ENCODE measurements at places on chromosomes 5 and 9.

GRCh38 chr9:137255448-137256114 is 454 bp downstream of the NELFB start:
- no peak for DNase-seq

DNA sequence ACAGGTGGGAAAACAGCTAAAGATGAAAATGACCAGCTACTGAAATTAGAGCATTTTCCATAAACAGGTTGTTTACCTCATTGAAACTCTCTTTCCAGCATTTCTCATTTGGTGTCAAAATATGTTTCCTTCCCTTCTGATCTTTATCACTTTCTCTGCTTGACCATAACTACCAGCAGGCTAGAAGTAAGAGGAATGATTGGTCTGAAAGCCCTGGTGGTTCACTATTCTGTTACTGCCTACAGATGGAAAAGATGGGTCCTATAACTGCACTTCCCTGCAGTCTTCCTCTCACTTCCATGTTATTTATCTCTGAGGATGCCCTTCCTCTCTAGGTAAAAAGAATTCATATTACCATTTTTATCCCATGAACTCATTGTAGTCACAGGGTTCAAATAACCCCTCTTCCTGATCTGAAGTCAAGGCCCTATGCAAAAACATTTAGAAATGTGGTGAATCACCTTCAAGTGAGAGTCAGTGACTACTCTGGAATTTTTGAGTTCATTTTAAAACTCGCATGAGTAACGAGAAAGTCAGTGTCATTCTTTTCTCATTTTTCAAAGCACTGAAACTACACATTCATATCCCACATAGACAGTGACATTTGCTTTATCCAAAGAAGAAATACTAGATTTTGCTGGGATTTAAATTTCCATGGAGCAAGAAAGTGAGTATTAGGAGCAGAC is 51.7 kb downstream of the ZNF474 start:
- DNase-seq, result no peak

DNA sequence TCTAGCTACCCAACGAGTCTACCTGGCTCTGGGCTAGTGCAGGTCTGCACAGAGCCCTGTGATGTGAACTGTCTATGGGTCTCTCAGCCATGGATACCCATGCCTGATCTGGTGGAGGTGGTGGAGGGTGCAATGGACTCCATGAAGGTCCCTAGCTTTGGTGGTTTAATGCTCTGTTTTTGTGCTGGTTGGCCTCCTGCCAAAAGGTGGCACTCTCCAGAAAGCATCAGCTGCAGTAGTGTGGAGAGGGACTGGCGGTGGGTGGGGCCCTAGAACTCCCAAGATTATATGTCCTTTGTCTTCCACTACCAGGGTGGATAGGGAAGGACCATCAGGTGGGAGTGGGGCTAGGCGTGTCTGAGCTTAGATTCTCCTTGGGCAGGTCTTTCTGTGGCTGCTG is 290.1 kb downstream of the AGTPBP1 start:
- no peak for DNase-seq

DNA sequence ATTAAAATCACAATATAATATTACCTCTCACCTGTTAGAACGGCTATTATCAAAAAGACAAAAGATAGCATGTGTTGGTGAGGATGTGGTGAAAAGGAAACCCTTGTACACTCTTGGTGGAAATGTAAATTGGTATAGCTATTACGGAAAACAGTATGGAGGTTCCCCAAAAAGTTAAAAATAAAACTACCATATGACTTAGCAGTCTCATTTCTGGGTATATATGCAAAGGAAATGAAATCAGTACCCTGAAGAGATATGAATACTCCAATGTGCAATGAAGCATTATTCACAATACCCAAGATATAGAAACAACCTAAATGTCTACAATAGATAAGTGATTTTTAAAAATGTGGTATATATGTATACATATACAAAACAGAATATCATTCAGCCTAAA is 199.9 kb downstream of the SNX18 start:
- DNase-seq, result no peak

DNA sequence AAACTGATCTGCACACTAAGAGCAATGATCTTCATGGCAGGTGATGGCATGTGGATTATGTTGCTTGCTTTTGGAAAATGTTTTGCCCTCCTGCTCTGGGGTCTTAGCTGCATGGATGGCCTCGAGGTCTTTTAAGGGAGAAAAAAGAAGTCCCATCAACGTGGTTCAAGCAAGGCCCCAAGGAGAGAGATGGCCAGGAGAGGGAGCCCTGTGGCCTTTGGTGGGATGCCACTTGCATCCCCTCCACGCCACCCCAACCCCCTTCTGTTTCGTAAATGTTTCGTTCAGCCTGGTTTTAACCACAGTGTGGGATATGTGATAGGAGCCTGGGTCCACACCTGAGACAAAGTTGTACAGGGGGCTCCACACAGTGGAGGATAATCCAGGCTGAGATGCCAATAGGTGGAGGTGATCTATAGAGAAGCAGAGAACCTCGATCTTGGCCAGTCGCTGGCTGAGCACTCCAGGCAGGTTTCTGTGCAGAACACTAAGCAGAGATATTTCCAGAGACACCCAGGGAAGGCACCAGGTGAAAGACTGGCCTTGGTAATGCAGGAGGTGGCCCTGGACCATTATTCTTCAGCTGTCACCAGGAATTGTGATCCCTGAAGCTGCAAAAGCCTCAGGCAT is 25.8 kb upstream of the FRRS1L start:
- no peak for DNase-seq

DNA sequence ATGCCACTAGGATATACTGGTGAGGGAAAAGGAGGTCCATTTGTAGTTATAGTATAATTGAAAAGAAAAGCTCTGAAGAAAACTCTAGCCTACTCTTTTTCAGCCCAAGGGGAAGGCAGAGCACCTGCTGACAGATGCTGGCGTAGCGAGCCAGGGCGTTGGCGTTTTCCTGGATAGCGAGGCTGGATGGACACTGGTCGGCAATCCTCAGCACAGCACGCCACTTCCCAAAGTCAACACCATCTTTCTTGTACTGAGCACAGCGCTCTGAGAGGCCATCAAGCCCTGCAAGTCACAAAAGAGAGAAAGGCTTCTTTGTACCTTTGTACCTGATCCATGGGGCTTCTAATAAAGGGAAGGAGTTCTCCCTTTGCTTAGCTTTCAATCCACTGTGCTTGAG is 8.2 kb downstream of the ALDOB start:
- DNase-seq, result no peak

DNA sequence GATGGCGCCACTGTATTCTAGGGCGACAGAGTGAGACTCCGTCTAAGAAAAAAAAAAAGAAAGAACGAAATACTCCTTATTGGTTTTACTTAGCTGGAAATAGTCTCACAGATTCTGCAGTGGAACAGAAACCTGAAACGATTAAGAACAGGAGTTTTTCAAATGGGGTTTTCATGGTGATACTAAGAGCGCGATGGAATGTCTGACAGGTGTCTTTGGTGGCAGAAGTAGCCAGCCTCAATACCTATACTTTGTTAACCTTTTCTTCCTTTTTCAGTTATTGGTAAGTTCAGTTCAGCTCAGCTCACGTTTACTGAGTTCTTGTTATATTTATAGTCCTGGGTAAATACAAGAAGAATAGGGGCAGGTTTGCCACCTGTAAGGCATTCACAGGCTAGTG is 123.9 kb downstream of the FOCAD start:
- DNase-seq, result no peak

DNA sequence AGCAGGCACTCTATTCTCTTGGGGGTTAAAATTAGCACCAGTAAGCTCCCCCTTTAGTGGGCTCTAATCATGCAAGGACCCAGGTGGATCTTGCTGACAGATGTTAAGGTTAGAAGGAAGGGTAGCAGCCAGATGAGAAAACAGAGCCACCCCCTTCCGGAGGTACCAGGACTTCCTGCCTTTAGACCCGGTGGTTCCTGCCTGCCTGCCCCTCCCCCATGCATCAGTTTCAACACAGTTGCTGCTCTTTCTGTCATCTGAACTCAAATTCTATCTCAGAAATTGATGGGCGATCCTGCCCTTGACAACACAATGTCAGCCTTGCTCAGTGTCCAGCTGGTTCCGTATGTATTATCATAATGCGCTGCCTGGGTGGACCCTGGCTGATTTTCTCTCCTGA is 287.3 kb downstream of the EBF1 start:
- DNase-seq, result peak; percentile 11

- no peak for DNase-seq
These were observed 22.7 kb upstream of the MROH2B start for GRCh38 chr5:41093803-41094202.

DNA sequence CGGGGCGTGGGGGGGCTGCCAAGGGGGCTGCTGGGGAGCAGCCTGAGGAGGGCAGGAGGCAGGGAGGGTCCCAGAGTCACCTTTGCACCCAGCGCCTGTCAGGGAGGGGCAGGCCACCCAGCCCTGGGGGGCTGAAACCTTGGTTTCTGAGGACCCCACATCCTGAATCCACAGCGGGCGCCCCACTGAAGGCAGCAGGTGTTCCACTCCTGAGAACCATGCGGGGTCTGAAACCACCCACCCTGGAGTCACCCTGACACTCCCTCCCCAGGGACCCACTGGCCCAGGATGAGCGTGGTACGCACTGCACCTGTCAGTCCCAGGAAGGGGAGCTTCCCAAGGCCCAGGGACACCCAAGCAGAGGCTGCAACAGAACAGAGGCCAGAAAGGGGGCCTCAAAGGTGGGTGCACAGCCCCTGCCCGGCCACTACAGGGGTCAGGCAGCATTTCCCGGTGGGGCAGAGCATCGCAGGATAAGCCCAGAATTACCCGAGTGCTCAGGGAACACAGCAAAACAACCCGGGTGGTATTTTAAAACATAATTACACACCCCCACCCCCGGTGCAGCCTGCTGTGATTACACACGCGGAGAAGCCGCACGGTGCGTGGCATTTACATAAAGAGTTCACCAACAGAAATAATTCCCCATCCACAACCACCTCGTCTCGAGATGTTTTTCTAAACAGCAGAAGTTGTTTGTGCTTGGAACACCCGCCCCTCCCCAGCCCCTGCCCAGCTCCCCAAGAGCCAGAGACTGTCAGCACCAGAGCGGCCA is 57.3 kb upstream of the UBAC1 start:
- no peak for DNase-seq

GRCh38 chr9:19440823-19441580 is 32.2 kb downstream of the ACER2 start:
- no peak for DNase-seq

- no peak for DNase-seq
These were observed 906 bp downstream of the SLC25A51 start for GRCh38 chr9:37902796-37903646.

All from T follicular helper cell (primary cell).